ENCODE measurements at places on chromosomes 13 and 19.

DNA sequence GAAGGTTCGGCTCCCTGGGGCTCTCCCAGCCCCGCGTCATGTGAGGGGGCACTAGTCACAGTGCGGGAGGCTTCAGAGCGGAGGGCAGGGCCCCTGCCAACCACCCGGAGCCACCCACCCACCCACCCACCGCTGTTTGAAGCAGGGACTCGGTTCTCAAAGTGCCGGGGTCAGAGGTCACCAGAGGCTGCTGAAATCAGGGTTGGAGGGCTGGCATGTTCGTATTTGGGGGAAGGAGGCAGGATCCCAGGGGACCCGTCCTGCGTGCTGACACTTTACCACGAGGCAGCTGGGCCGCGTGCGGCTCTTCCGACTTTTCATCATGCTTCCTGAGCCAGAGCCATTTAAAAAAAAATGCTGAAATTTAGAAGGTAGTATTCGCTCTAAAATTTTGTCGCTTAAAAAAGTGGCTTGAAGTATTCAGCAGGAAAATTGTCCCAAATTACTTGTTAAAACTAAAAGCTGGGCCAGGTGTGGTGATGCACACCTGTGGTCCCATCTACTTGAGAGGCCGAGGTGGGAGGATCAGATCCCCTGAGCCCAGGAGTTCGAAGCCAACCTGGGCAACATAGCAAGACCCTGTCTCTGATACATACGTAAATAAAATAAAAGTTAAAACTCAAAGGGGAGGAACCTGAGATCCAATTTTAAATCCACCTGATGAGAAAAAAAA is 21.2 kb downstream of the ATP11A start:
- no peak for DNase-seq

DNA sequence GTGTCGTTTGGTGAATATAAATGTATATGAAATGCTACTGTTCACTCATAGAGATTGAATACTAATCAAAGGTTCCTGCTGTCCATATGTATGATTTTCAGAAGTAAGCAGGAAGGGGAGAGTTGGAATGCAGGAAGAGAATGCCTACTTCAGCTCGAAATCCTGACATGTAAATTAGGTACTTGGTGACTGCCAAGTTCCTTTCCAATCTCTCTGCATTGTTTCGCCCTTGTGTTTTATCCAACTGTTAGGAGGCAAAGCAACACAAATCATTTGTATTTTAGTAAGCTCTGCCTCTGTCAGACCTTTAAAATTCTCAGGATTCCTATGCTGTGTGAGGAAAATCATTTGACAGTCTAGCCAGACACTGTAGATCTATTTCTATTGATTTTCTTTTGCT is 9.0 kb downstream of the STARD13 start:
- no peak for DNase-seq

DNA sequence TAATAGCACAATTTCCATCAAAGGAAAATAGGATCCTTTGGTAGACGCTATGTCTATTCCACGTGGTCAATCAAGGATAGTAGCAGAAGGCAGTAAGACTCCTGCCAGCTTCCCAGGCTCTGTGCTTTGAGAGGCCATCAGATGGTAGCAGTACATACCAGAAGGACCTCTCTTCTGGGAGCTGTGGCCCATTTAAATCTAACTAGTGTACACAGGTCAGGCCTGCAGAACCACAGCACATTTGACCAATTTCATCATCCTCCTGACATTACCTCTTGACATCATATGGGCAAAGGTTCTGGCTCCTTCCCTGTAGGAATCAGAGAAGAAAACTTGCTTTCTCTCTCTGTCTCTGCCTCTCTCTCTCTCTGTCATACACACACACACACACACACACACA is 229.6 kb upstream of the HTR2A start:
- no peak for DNase-seq

- peak; percentile 59 for DNase-seq
Observed at GRCh38 chr13:76991432-76991795, 467 bp upstream of the CLN5 start.

GRCh38 chr13:61110732-61111131 is 304.9 kb downstream of the PCDH20 start:
- no peak for DNase-seq

DNA sequence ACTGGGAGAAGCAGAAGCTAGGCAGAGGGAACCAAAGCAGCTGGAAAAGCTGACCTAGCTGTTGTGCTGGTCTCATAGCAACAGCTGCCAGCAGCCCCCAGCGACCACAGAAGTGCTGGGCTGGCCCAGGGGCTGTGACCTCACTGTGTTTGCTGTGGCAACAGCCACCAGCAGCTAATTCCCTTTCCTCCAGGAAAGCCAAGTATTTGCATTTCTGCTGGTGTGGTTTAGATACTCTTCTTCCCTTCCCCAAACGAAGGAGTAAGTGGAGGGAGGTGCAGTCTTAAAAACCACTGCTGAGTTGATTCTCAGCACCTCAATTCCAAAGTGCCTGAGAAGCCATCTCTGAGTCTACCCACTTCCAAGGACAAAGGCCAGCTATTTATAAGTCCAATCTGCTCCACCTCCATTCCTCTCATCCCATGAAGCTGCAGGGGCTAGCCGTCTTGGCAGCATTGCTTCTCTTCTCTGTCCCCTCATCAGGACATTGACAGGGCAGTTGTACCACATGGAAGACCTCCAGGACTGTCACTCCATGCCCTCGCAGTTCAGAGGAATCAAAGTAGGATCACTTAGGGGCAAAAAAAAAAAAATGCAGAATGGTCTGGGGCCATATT is 11.5 kb upstream of the CCDC97 start:
- DNase-seq, result peak; percentile 22

- peak; percentile 40 for DNase-seq
Observed at GRCh38 chr19:7916103-7916954, 1.7 kb downstream of the TGFBR3L start.

- DNase-seq, result no peak
Observed at GRCh38 chr13:80840316-80840976, 499.5 kb upstream of the SPRY2 start.

- no peak for DNase-seq
Observed at GRCh38 chr13:53052675-53053074, 24.1 kb downstream of the OLFM4 start.

- DNase-seq, result no peak
Observed at GRCh38 chr13:93304868-93305613, 78.4 kb downstream of the GPC6 start.

- DNase-seq, result peak; percentile 76
Observed at GRCh38 chr19:4139614-4140236, 13.7 kb upstream of the CREB3L3 start.

DNA sequence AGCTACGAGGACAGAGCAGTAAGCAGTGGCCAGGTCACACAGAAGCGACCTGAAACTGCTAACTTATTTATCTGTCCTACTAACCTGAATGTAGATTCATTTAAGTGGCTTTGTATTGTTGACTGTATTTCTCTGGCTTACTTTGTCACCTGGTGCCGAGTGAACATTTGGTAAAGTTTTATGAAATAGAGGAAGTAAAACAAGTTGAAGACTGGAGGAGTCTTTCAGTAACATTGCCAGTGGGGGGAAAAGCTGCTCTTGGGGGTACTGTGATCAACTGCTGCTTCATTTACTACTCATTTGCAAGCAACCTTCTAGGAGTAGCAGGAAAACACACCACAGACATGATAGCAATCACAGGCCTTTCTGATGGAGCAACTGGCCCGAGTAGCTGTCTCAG is 615.0 kb downstream of the FGF9 start:
- DNase-seq, result no peak

DNA sequence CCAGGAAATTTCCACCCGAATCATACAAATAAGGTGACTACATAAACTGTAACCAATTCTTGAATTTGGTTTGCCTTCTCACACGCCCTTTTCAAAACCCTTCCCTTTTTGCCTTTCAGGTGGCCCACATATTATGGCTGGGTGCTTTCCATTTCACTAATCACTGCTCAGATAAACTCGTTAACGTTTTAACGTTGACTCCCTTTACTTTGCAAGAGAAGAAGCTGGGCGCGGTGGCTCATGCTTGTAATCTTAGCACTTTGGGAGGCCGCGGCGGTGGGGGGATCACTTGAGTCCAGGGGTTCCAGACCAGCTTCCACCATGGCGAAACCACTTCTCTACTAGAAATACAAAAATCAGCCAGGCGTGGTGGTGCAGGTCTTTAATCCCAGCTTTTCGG is 19.8 kb upstream of the ZNF91 start:
- no peak for DNase-seq

GRCh38 chr19:21147540-21147939 is 5.7 kb downstream of the ZNF431 start:
- DNase-seq, result no peak

GRCh38 chr13:33270895-33271538 is 14.5 kb downstream of the STARD13 start:
- no peak for DNase-seq

GRCh38 chr19:38780443-38780842 is 7.1 kb upstream of the LGALS7 start:
- DNase-seq, result no peak

DNA sequence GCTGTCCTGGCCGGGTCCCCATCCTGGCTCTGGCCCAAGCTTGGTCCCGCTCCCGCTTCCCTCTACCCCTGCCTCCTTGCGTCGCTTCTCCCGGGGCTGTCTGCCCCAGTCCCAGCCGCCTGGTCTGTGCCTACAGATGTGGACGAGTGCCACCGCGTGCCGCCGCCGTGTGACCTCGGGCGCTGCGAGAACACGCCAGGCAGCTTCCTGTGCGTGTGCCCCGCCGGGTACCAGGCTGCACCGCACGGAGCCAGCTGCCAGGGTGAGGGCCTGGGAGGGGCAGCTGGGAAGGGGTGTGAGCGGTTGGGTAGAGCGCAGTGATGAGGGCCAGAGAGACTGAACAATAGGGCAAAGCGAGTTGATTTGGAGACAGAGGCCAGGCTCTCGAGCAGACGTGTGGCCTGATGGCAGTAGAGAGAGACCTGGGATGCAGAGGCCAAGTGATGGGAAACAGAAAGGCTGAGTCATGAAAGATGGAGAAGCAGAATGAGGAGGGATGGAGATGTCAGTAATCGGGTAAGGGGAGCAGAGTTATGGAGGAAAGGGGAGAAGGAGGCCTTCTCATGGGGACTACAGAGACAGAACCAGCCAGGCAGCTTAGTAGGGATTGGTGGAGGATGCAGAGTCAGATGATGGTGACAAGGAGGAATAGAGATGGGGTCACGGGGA is 9.4 kb downstream of the LTBP4 start:
- peak; percentile 56 for DNase-seq

- DNase-seq, result no peak
Observed at GRCh38 chr19:50906217-50906616, 5.0 kb downstream of the KLK4 start.

DNA sequence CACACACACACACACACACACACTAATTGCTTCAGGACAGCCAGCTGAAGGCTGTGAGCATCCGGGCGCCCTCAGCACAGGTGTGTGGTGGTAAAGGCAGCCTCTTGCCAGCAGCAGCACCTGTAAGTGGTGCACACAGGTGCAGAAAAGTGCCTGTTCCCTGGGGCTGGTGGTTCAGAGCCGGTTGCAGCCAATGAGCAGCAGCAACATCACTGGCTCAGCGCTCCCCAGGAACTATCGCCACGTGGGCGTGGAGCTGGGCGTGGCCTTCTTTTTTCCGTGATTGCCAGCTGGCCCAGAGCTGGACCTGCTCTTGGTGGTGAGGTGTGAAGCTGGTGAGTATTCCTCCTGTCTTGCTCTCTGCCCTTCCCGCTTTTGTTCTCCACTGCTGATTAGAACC is at the start of gene NLRP5:
Gene NLRP5 (plus strand): TSS at position 289 of the 400 bp plus-strand sequence.
- no peak for DNase-seq

- no peak for DNase-seq
Observed at GRCh38 chr13:96415831-96416385, 326.0 kb downstream of the HS6ST3 start.

DNA sequence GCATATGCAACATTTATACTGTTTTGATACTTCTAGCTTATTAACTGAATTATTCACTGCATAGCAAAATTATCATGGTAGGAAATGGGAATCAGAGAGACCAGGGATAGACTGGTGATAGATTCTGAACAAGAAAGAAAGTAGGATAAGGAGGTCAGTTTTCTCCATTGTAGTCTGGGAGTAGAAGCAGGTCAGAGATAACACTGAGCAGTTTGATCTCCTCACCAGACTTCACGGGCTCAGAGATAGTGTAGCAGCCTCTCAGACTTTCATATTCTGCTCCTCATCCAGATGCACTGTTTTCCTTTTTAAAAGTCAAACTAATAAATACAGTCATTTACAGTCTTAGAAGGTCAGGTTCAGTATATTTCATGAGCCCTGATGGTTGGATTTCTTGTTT is 56.0 kb upstream of the MYO16 start:
- no peak for DNase-seq

DNA sequence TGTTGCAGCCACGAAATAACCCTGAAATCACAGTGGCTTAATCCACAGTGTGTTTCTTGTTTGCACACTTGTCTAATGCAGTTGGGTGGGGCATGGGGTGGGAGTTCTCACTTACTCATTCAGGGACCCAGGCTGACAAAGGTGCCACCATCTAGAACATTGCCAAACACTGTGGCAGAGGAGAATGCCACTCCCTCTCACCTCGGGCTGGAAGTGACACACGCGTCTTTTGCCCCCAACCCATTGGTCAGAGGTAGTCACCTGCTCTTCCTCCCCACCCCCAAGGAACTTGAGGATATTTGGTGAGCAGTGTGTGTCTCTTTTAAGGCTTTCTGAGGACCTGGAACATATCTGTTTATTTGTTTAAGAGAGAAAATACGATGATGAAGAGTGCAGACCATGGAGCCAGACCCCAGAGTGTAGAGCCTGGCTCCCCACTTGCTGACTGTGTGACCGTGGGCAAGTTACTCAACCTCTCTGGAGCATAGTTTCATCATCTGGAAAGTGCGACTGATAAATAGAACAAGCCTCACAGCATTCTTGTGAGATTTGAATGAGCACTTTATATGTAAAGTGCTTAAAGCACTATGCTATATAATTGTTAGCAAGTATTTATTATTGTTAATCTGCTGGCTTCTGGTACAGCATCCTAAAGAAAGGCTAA is 17.4 kb downstream of the GPR183 start:
- DNase-seq, result no peak

- DNase-seq, result no peak
Observed at GRCh38 chr19:4536798-4537197, 1.8 kb upstream of the PLIN5 start.

DNA sequence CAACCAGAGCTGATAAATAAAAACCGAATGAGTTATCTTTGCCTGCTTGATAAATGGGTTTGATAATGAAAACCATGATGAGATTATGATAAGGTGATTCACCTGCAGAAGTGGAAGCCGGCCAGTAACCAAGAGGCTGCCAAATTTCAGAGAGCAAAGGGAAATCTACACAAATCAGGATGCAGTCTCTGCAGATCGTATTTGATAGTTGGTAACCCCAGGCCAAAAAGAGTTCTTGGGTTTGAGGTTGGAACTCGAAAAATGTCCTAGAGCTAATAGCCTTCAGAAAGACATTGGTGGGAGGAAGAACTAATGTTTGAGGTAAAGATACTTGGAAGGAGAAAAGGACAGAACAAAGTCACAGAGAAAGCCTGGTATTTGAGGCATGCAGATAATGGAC is 9.6 kb upstream of the LATS2 start:
- DNase-seq, result no peak

- DNase-seq, result no peak
Observed at GRCh38 chr13:102825921-102826706, 19.7 kb upstream of the ERCC5 start.

GRCh38 chr13:59677966-59678814 is 485.5 kb downstream of the DIAPH3 start:
- no peak for DNase-seq
